ENCODE measurements at places on chromosomes 3 and 15. TPM values are rescaled to one million over a fixed set of nuclear protein-coding genes. Genes with fewer than 3 reads are reported as not detected.

- no peak overlapping the region for H3K27ac ChIP-seq
- no peak overlapping the region for H3K4me3 ChIP-seq
- H3K27me3 ChIP-seq = no peaks in the 10 kb centered on the region
- H3K36me3 ChIP-seq = no peaks in the 10 kb centered on the region
- no peaks in the 10 kb centered on the region for H3K4me1 ChIP-seq
- no peak for DNase-seq
Measured at GRCh38 chr3:35187908-35188307, 451.4 kb upstream of the ARPP21 start.

GRCh38 chr3:71902258-71903111 is 117.5 kb upstream of the PROK2 start:
- no peak overlapping the region for H3K27ac ChIP-seq
- H3K27me3 ChIP-seq = peaks cover 20% of the 10 kb centered on the region
- no peaks in the 10 kb centered on the region for H3K36me3 ChIP-seq
- DNase-seq = no peak
- H3K4me1 ChIP-seq = peaks cover 9% of the 10 kb centered on the region

DNA sequence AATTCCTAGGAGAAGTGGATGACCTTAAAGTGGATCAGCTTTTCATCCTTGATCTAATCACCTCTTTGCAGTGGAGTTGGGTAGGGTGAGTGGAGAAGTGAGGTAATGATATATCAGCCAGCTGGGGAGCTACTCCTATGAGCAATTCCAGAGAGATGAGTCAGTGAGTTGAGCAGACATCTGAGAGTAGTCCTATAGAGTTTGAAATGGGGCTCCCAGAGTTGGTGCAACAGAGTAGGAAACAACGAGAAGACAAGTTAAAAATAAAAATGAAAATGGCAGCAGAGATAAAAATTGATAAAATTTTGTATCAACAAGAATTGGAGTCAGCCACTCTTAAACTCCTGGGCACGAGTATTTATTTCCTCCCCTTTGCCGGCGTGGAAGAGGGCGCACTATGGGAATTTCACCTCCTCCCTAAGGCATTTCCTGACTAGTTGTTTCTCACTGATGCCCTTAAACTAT is 150.8 kb upstream of the DPH6 start:
- no peaks in the 10 kb centered on the region for H3K36me3 ChIP-seq
- no peak for DNase-seq
- no peaks in the 10 kb centered on the region for H3K4me1 ChIP-seq
- H3K27ac ChIP-seq = no peak overlapping the region
- peaks cover 15% of the 10 kb centered on the region for H3K27me3 ChIP-seq
- no peak overlapping the region for H3K4me3 ChIP-seq

DNA sequence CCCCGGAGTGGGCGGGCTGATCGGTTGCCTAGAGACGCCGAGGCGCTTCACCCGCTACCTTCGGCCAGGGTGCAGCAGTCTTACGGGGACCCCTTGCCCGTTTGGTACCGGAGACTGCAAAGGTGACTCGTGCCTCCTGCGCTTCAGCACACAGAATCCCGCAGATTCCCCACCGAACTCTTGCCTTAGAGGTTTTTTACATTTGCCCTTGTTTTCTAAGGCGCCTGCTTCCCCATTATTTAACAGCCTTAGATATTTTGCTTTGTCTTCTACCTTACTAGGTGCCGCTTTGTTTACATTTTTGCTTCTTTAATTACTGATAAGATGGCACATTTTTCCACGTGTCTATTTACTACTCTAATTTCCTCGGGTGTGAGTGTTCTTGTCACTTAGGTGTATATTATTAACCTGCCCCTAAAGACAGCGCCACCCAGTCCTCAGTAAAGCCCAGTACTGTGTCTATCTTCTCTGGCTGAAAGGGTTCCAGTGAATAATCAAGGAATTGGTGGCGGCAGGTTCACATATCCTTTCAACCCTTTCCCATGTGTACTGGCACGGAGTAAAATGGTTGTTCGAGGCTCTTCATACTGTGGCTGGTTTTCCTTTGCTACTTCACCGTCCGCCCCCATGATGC is 573 bp upstream of the CEP152 start:
- H3K4me1 ChIP-seq = peaks cover 26% of the 10 kb centered on the region
- peaks cover 14% of the 10 kb centered on the region for H3K27me3 ChIP-seq
- peaks cover 3% of the 10 kb centered on the region for H3K36me3 ChIP-seq
- peak overlapping the region; percentile 2 for H3K27ac ChIP-seq
- peak overlapping the region; percentile 81 for H3K4me3 ChIP-seq
- no peak for DNase-seq

DNA sequence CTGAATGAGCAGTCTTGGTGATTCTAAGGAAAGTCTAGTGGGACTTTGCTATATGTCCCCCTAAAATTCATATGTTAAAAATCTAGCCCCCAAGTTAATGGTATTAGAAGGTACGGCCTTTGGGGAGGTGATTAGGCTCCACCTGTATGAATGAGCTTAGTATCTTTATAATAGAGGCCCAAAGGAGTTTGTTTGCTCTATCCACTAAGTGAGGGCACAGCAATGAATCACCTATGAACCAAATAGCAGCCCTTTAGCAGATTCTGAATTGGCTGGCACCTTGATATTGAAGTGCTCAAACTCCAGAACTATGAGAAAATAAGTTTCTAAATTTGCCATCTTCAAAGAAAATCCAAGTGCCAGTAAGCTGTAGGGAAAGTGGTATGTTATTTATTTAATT is 187.9 kb downstream of the SUCNR1 start:
- H3K27ac ChIP-seq = no peak overlapping the region
- no peaks in the 10 kb centered on the region for H3K4me1 ChIP-seq
- H3K27me3 ChIP-seq = no peaks in the 10 kb centered on the region
- no peaks in the 10 kb centered on the region for H3K36me3 ChIP-seq
- no peak overlapping the region for H3K4me3 ChIP-seq
- DNase-seq = no peak

ZNF774 gene
- 1.6 TPM for total RNA-seq

DNA sequence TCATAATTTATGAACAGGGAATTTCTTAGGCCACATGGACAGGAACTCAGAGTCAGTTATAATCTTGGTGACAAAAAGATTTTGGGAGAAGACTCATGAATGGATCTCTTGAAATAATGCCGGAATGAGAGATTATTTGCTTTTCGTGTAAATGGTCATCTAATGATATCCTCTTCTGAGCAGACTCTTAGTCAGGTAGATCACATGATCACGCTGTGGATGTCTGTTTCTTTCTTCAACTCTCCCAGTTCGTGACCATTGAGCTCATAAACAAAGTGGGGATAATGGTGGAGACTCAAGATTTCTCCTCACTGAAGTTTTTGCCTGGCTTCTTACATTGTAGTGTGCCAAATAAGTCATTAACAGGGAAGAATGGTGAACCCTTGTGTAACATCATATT is 133.1 kb upstream of the CBLB start:
- no peak overlapping the region for H3K27ac ChIP-seq
- no peak overlapping the region for H3K4me3 ChIP-seq
- no peaks in the 10 kb centered on the region for H3K27me3 ChIP-seq
- DNase-seq = no peak
- peaks cover 12% of the 10 kb centered on the region for H3K4me1 ChIP-seq

Measured in activated CD8-positive, alpha-beta memory T cell treated with anti-CD3 and anti-CD28 coated beads, Interleukin-2, amount 10 ng/mL, durations not matched to agents 7 days and 5 days (primary cell).